Stimulated activated CD8-positive, alpha-beta memory T cell treated with anti-CD3 and anti-CD28 coated beads, Interleukin-2, amount 100 ng/mL, for 1 hour (primary cell): ENCODE measurements at places on chromosomes 13 and 19.

DNA sequence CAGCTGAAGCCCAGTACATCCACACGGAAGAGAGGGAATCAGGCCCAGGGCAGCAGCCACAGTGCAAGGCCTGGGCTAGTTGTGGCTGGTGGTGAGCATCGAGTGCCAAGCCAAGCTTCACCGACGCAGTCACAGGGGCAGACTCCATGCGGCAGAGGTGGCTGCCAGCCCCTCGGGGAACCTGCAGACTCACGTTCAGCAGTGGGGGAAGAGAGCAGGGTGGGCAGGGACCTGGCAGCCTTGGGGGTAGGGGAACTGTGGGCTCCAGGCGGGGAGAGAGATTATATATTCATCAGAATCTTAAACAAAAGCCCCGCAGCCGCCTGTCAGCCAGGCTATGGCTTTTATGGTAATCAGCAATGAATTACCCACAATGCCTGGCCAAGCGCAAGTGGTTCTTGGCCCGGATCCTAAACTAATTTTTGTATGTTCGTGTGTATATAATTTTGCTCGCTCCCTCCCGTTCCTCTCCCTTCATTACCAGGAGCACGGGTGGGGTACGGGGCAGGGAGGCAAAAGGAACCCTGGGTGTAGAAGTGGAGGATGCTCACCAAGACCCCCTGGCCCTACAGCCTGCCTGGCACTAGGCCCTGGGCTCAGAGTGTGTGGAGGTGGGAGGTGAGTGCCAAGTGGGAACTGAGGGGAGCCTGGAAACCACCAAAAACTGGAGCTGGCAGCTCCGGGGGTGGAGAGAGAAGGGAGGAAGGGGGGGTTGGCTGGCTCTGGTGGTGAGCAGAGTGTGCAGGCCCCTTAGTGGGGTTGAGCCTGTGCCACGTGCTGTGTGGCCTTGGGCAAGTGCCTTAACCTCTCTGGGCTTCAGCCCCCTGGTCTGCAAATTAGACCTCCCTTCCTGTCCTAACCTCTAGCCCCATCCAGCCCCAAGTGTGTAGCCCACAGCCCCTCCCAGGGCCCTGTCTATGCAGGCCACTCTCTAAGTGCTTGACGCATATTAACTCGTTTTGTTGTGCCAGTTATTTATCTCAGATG, 31.9 kb downstream of the PTPRS start:
- DNase-seq = no peak

DNA sequence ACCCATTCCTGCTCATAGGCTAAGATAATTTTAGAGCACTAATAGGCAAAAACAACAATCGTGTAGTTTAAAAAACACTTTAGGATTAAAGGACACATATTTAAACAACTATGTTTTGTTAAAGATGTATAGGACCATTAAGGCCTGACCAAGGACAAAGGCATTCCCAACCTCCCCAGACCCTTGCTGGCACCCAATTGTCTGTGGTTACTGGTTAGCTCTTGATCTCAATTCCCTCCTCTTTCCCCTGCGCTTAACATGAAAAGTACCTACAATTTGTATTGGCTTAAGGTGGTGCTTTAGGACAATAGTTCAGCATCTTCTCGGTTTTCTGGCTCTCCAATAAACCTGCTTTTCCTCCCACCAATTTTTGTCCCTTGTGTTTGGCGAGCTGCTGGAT, 51.0 kb downstream of the TEX26 start:
- no peak for DNase-seq

DNA sequence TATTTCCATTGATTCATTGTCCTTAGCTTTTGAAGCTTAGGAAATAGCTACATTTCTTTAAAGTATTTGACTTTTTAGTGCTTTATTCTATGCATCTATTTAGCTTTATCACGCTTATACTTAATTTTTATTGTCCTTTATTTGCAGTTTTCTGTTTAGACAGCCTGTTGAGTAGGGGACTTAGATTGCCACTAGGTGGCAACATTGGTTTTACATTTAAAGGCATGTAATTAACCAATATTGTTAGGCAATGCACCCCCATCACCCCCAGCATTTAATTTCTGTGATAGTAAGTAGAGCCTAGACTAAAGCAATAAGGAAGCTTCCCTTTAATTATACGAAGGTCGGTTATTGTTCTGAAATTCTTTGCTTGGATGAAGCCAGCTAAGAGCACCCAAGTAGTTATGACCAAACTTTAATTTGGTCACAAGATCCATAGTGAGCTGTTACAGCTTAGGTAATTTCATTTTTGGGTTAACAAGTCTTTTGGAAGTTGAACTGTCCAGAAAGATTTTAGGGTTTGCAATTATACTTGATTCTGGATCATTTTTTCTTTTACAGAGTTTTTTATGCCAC, 36.5 kb downstream of the B3GLCT start:
- DNase-seq = no peak

- no peak for DNase-seq
Measured at GRCh38 chr19:15937771-15938170, 3.4 kb upstream of the CYP4F11 start.

- DNase-seq = no peak
Measured at GRCh38 chr19:49210108-49210900, 52.7 kb downstream of the TRPM4 start.

- no peak for DNase-seq
Measured at GRCh38 chr13:21071015-21071414, 9.6 kb upstream of the LATS2 start.

GRCh38 chr19:2902590-2903218, 2.0 kb downstream of the ZNF57 start:
- no peak for DNase-seq

- DNase-seq = no peak
Measured at GRCh38 chr13:106507560-106508274, 27.7 kb downstream of the EFNB2 start.

DNA sequence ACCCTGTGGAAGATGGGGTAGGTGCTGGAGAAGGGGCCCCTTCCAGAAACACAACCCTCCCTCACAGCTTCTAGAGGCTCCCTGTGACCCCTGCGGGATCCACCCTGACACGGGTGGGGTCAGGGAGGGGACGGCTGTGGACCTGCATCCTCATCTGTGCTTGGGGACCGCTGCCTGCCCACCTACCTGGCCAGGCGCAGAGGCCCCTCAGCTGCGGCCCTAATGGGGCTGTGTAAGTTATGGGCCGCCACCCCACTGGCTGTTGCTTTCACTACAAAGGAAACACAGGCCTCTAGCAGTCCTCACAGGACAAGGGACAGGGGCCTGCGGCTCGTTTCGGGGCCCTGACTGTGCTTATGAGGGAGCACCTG, 7.0 kb upstream of the CTXN1 start:
- DNase-seq = no peak

DNA sequence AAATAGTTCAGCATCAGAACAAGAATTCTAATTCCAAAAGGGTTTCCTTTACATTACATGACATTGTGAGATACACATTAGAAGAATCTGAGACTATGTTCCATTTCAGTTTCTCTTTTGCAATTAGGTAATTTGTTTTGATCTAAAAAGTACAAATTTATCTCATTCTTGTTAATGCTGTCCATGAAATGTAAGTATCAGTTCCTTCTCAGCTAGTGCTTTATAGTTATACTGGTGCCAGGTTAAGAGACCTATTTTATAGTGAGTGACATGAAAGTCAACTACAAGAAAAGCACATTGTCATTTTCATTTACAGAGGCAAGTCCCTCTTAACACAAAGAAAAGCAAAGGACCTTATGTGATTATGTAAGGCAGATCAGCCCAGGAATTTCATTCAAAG, 43.9 kb downstream of the RCBTB2 start:
- no peak for DNase-seq

GRCh38 chr13:36819739-36820090, 693 bp downstream of the RFXAP start:
- DNase-seq = no peak

DNA sequence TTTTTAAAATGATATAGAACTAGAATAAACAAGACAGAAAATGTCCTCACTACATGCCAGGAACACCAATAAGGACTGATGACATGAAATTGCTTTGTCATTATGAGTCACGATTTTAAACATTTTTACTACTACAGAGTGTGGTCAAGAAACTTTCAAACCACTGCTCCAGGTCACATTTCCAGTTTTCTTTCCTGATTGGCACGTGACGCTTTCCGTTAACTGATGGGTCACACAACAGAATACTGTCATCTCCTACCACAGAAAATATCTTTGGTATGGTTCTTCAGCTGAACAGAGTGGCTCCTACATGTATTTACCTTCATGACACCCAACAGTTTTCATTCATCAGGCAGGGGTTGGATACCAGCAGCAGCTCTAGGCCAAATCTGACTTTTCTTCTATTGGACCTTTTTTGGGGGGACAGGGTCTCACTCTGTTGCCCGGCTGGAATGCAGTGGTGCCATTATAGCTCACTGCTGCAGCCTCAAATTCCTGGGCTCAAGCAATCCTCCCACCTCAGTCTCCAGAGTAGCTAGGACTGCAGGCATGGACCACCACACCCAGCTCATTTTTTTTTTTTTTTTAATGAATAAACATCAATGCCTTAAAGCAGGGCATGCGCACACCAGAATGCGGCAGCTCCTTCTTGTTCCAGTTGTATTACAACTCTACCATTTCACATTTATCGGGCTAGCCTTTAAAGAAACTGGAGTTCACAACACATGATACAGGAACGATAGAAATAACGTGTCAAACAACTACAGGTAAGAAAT, 147.4 kb downstream of the RNF17 start:
- no peak for DNase-seq

DNA sequence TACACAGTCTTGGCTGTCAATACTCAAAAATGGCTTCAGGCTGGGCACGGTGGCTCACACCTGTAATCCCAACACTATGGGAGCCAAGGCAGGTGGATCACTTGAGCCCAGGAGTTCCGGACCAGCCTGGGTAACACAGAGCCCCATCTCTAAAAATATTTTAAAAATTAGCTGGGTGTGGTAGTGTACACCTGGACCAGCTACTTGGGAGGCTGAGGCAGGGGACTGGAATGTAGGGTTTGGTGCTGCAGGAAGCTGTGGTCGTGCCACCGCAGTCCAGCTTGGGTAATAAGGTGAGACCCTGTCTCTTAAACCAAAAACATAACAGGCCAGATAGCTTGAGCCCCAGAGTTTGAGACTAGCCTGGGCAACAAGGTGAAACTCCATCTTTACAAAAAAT, 6.7 kb upstream of the CHERP start:
- no peak for DNase-seq

GRCh38 chr19:17340302-17340870, 3.0 kb downstream of the GTPBP3 start:
- no peak for DNase-seq

DNA sequence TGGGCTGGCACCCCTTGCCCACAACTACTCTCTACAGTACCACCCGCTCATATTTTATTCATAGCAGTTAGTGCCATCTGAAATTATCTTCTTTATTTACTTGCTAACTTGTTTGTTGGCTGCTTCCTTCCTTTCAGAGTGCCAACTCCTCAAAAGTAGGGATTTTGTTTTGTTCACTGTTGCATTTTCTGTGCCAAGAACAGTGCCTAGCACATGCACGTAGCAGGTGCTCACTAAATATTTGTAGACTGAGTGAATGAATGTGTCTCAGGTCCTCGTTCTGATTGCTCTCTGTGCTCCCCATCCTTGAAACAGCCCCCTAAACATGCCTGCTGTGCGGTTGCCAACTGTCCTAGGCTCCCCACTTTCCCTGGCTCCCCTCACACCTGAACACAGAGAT, 1.5 kb downstream of the GIPC1 start:
- no peak for DNase-seq
